ENCODE measurements at places on chromosomes 7 and 10.

DNA sequence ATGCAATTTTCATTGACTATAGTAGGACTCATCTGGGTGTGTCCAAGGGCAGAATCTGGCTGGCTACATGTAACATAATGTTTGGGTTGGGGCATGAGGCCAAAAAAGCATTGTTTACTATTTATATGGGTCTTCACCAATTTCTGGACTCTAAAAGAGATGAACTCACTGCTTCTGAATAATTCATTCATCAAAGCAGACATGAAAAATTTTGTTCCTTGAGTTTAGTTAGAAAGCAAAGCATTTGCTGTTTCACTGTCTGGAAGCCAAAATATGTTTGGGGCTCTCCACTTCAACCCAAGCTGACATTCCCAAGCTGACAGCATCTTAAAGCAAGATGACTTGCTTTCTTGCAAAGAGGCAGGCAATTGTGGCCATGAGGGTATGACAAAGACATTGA, 670.6 kb downstream of the SUGCT start:
- no peak for DNase-seq

GRCh38 chr7:24476227-24476626, 97.0 kb upstream of the PALS2 start:
- DNase-seq = no peak

- no peak for DNase-seq
Measured at GRCh38 chr10:43756341-43756740, 107.7 kb upstream of the ZNF32 start.

DNA sequence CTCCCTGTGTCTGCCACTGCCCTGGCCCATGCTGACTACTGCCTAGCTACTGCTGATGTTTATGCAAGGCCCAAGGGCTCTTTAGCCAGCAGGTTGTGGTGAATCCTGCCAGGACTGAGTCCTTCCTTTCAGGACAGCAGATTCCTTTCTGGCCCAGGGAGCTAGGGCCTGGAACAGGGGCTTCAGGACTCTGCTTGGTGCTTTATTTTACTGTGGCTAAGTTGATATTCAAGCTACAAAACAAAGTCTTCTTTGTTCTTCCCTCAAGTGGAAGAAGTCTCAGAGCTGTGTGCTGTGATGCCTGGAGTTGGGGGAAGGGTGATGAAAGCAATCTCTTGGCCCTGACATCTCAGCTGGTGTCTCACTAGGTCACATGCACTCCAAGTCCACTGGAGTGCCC, 66.2 kb upstream of the NME8 start:
- no peak for DNase-seq

DNA sequence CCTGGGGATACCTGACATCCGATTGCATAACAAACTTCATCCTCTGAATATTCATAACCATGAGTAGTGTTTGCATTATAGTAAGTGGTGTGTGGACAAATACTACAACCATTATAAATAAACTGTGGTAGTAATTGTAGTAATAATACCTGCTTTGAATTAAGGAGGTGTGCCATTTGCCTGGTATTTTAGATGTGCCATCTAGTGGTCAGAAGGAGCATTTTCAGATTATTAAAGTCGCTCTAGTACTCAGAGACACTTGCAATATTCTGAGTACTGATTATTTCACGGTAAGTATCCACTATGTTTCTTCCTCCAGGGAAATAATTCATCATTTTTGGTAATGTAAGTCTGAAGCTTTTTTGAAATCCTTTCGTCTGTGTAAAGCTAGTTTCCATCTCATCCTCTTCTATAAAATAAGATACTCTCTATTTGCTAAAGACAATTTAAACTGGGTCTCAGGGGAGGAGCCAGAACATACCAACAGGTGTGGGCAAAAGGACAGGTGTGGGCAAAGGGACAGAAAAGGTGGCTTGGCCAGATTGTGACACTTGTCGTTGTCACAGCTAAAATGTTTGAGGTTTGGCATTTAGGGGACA, 115.3 kb upstream of the WDR11 start:
- DNase-seq = no peak

- no peak for DNase-seq
Measured at GRCh38 chr7:70069977-70070376, 471.7 kb downstream of the AUTS2 start.
